ENCODE measurements at places on chromosomes 6 and 20.
A peak's percentile ranks its signal among the peaks of the same experiment; 100 is the strongest.

DNA sequence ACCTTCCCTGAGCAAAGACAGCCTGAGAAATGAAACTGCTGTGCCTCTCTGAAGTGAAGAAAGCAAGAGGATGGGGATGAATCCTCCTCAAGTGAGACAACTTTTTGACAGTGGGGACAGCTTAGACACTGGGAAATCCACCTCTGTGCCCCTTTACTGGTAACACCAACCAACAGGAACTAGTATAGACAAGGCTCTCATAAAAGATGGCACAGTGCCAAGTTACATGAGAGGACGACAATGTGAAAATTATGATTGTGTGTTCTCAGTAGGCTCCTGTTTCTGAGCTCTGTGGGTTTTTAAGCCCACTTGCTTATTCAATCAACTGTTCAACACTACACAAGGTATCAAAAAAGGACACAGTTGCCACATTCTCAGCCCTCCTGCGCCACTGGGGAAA lies 41.6 kb upstream of the LYRM2 start:
- no peak for DNase-seq

- no peak for DNase-seq
Observed at GRCh38 chr6:106517706-106518105, 111.6 kb downstream of the RTN4IP1 start.

GRCh38 chr20:61816606-61817460 lies 248.8 kb downstream of the TAF4 start:
- DNase-seq = no peak

DNA sequence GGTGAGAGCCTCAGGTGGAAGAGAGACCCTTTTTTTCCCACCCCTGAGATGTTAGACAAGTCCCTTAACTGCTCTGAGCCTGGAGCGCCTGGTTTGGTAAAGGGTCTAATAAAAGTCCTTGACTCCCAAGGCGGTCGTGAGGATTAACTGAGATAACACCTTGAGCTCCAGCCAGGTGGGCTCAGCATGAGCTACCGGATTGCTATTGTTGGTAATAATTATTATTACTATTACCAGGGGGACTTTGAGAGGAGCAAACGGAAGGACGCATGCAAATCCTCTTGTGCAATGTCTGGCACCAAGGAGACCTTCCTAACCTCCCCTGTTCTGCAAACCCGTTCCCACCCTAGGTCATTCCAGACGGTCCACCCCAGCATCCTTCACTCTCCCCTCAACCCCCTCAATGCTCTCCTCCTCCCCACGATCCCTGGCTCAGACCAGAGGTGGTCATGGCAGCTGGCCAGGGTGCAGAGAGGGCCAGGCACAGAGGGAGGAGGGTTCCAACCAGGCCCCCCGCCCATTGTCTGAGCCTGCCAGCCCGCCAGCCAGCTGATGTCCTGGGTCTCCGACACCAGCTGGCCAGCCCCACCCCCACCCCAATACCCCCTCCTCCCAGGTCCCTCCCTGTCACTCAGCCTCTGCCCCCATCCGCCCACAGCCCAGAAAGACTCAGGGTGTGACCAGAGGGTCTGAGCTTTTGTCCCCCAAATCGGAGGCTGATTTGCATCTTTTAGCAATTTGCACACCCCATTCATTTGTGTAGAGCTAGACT lies 14.3 kb upstream of the CBFA2T2 start:
- no peak for DNase-seq

DNA sequence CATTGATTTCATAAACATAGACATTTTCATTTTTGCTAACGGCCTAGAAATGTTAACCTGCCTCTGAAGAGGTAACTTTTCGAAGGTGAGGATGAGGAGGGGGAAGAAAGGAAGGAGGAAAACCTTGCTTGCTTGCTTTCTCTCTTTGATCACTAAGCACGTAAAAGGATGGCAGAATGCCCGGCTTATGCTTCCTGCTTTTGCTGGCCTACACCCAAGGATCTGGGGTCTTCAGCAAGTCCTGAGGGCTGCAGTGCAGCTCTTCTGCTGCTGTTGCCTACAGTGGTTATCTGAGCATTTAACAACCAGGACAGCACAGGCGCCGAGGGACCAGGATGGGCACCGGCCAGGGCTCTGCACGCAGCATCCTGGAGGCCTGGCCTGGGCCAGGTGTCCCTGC lies 150.8 kb upstream of the TAB2 start:
- no peak for DNase-seq

DNA sequence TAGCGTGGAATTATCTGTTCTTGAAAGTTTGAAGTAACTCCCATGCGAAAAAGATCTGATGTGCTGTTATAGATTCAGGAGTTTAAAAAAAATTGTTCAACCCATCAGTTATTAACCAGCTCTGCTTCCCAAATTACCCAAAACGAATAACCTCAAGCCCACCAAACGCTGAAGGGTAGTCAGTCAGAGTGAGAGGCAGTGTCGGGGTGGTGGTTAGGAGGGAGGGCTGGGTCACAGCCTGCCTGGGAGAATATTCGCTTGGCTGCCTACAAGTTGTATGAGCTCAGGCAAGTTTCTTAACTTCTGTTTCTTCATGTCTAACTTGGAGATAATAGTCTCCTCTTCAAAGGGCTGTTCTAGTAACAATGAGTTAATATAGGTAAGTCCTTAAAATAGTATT lies 114.6 kb downstream of the JPH2 start:
- no peak for DNase-seq

GRCh38 chr6:47292944-47293343 lies 16.8 kb downstream of the TNFRSF21 start:
- no peak for DNase-seq

- DNase-seq = no peak
Observed at GRCh38 chr6:29376003-29376402, 912 bp upstream of the OR12D3 start.

DNA sequence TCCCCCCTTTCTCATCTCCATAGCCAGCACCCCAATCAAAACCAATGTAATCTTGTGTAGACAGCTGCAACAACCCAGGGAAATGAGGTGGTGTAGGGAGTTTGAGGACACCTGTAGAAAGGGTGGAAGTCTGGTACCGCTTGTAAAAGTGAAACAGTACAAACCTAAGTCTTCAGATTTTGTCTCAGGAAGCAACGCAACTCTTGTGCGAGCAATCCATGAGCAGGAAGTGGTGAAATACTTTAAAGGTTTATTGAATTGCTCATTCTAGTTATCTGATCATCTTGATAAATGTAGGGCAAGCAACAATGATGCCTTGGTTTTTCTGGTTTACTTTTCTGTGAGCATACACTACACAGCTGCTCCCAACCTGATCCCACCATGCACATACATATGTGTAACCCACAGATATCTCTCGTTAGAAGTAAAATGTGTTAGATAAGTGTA lies 71.1 kb upstream of the THEMIS start:
- no peak for DNase-seq

DNA sequence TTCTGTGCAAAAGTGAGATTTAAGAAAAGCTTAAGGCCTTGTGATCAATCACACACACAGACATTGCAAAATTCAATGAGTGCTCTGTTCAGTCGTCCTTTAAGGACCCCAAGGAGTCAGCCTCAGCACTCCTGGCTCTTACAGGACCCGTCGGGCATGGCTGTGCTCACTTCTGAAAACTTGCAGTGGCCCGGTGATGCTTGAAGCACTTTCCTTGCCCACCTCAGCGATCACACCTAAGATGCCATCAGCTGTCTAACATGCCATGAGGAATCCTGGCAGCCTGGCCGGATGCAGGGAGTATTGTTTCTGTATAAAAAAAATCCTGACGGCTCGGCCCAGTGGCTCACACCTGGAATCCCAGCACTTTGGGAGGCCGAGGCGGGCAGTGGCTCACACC lies 101.4 kb upstream of the LAMP5 start:
- DNase-seq = no peak

- DNase-seq = no peak
Observed at GRCh38 chr6:67129780-67130179, 1422.8 kb upstream of the EYS start.

- no peak for DNase-seq
Observed at GRCh38 chr6:157961153-157961831, 20.4 kb upstream of the SYNJ2 start.

DNA sequence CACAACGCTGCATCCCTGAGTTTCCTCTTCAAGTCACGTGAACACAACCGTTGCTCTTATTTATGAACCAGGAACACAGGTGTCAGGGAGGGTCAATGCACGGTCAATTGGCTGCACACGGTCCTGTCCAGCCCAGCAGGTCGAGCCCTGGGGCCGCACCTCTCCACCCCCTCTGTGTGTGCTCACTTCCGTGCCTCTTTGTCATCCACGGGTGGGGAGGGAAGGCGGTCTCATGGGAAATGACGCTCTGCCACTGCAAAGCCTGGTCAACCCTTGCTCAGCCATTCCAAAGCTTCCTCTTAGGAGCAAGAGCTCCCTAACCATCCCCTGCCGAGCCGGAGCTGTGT lies 38.7 kb downstream of the DACT2 start:
- no peak for DNase-seq

GRCh38 chr6:149218471-149218870 lies 99.0 kb upstream of the TAB2 start:
- no peak for DNase-seq

DNA sequence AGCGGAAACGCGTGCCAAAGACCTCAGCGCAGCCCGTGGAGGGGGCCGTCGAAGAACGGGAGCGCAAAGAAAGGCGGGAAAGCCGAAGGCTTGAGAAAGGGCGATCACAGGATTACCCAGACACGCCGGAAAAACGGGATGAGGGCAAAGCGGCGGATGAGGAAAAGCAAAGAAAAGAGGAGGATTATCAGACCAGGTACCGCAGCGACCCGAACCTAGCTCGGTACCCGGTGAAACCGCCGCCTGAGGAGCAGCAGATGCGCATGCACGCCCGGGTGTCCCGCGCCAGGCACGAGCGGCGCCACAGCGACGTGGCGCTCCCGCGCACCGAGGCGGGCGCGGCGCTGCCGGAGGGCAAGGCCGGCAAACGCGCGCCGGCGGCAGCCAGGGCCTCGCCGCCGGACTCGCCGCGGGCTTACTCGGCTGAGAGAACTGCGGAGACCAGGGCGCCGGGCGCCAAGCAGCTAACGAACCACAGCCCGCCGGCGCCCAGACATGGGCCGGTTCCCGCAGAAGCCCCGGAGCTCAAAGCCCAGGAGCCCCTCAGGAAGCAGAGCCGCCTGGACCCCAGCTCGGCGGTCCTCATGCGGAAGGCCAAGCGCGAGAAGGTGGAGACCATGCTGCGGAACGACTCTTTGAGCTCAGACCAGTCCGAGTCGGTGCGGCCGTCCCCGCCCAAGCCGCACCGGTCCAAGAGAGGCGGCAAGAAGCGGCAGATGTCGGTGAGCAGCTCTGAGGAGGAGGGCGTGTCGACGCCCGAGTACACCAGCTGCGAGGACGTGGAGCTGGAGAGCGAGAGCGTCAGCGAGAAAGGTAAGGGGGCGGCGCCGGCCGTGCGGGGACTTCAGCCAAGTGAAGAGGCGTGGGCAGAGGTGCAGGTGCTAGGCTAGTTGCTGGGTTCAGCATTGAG lies 296.2 kb downstream of the RIMS1 start:
- peak; percentile 55 for DNase-seq

DNA sequence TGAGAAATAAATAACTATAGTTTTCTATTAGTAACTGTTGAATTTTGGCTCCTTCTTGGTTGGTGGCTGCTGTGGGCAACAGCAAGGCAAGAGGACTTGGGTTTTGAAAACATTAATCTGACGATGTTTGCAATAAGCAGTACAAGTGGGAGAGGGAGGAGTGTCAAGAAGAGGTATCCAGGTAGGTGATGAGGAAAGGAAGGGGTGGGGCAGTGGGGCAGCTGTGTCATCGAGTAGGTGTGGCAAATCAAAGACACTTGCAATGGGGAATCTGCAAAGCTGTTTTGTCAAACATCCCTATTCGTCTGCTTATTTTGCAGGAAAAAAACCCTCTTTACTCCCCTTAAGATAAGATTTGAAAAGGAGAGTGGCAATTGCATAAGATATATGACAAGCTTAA lies 171.9 kb upstream of the MAP3K7 start:
- no peak for DNase-seq

- DNase-seq = no peak
Observed at GRCh38 chr6:83962582-83962981, 71.0 kb upstream of the MRAP2 start.

- DNase-seq = no peak
Observed at GRCh38 chr6:134253681-134254080, 64.2 kb downstream of the SGK1 start.
